Chondrocyte (in vitro differentiated cells): ENCODE measurements at places on chromosomes 3 and 15.

- DNase-seq = no peak
Observed at GRCh38 chr3:182921665-182922355, 58.5 kb downstream of the DCUN1D1 start.

DNA sequence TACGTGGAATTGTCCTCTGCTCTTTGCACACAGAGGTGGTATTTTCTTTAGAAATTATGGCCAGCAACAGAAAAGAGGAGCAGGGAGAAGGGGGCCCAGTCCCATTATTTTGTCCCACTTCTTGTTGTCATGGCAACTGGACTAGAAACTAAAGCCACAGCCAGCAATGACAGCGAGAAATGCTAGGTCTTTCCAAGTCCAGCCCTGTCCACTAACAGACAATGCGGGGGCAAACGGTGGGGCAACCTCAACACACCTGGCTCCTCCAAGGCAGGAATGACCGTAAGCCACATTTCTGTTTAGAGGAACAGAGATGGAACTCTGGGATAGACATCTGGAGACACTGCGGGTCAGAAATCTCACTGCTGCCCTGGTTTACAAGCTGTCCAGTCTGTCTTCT lies 107.3 kb downstream of the RFTN1 start:
- DNase-seq = no peak

- DNase-seq = no peak
Observed at GRCh38 chr15:95470997-95471689, 859.4 kb upstream of the NR2F2 start.

GRCh38 chr15:47384341-47384740 lies 333.0 kb upstream of the SEMA6D start:
- DNase-seq = no peak

DNA sequence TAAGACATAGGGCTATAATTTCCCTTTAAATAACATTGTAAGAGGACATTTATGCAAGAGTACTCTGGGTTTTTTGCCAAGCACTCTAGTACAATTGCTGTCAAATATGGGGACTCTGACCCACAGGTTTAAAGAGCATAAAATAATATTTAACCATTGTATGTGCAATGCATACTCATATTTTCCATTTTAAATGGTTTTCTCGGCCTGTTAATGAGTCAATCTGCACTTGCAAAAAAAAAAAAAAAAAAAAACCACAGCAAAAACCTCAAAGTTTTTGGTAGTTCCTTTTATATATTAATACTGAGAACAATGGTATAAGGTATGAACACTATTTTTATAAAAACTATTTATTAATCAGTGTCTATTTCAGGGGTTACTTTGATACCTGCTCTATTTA lies 304.0 kb upstream of the CBLB start:
- no peak for DNase-seq
